CD14-positive monocyte (primary cell): ENCODE measurements at places on chromosomes 12 and 14.

DNA sequence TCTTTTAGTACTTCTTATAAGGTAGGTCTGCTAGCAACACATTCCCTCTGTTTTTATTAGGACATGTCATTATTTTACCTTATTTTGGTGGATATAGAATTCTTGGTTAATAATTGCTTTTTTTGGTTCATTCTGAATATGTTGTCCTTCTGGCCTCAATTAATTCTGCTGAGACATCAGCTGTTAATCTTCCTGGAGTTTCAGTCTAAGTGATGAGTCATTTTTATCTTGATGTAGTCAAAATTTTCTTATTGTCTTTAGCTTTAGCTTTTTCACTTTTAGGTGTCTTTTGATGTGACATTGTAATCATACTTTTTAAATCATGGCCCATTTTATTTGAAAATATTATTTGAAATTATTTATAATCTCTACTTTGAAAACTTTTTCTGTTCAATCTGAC is 104.9 kb upstream of the PMCH start:
- DNase-seq = no peak

GRCh38 chr14:102696332-102696731 is 80.9 kb upstream of the TRAF3 start:
- DNase-seq = no peak

DNA sequence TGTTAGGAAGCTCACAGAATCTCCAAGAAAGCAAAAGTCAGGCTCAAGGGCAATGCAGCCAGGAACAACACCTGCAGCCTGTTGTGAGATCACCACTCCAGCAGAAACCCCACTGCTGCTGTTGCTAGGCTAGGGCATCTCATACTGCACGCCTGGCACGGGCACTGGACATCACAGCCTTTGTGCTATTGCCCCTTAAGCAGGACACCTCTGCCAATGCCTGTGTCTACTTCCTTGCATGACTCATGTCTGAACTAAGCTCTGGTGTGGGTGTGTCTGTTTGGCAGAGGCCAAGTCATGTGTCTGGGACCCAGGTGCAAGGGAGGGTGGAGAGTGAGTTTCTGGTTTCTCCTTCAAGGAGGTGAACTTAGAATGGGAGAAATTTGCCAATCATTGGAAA is 10.0 kb upstream of the DDX47 start:
- DNase-seq = no peak

- DNase-seq = no peak
Observed at GRCh38 chr12:95630496-95630895, 79.2 kb upstream of the USP44 start.

- DNase-seq = no peak
Observed at GRCh38 chr14:23569443-23570151, 2.0 kb upstream of the AP1G2 start.

DNA sequence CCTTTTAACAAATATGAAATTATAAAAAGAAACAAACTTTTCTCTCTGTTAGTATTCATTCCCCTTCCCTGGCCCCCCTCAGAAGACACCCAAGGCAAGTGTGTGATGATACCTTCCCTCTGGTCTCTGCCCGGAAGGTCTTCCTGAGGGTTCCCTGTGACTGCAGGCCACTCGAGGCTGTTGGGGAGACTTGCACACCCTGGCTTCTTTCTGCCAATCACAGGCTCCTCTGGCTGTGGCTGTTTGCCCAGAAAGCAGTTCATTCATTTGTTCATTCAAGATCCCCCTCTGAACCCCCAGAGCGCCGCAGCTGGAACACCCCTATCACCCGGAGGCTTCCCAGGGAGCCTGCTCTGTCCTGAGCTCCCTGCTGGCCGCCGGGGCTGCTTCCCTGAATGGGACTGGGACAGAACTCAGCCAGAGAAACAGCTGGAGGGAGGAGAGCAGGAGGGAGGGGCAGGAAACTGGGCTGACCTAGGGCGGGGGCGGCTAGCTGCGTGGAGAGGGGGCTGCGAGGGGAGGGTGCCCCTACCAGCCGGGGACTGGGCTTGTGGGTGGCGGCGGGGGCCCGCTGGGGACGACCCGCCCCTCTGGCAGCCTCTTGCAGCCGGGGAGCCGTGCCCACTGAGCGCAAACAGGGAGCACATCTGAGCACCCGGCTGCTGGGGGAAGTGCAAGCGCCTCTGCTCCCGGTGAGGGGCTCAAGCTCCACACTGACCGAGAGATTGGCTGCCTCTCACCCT is at the start of gene CMKLR1:
CMKLR1 (minus strand) TSS at position 397 of the 743 bp plus-strand sequence. CDS start 45,720 bp downstream, outside the sequence.
- DNase-seq = no peak

GRCh38 chr12:90710711-90711110 is 244.3 kb downstream of the CCER1 start:
- no peak for DNase-seq
